Retinal pigment epithelial cell (primary cell): ENCODE measurements at places on chromosomes 16 and 17.

GRCh38 chr17:33390479-33391176, 97.5 kb upstream of the ASIC2 start:
- no peak for DNase-seq

DNA sequence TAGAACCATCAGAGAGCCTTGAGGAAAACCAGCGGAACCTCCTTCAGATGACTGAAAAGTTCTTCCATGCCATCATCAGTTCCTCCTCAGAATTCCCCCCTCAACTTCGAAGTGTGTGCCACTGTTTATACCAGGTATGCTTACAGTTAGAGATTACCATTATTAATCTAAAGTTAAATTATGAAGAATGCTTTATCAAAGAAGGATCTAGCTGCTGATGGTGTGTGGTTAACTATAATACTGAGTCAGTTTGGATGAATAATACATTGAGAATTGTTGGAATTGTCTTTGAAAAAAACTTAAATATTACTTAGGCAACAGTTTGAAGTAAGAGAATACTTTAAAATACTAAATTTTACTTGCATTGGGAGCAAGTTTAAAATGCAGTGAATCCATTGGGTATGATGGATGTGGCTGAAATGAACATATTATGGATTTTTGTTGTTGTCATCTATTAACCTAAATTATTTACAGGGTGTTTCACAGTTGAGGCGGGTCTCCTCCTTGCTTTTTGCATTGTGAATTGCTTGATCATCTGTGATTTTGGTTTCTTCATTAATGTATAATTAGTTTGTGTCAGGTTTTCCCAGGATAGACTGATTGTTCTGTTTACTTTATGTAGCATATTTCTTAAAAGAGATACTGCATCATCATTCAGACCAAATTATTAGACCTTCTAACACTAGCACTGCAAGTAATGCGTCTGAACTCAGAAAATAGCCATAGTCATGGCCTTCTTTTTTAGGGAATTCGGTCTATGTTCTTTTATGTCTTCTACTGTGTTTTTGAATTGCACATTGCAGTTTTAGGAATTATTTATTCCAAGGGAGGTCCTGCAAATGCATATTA, 47.8 kb downstream of the OMG start:
- DNase-seq, result peak; percentile 34

DNA sequence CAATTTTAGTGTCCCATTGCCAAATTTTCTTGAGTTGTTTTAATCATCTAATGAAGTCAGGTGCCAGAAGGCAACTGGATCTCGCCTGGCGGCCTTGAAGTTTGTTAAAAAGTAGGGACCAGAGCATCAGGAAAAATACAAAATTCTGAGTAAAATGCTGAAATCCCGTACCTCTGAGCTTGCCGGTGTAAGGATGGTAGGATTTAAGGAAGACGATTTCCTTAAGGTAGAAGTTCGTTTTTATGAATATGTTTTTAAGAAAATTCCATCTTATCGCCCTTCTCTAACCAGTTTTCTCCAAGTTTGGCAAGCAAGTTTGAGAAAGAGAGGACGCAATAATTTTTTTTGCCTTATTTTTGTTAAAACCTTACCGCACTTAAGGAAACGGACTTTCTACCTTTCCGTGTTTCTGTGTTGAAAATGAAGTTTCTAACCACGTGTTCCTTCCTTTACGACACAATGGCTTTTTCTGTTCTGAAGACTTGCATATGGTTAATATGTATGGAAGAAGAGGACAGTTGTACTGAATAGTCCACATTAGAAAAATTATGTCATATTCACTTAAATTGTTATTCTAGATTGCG, 748 bp downstream of the ATF7IP2 start:
- DNase-seq, result no peak

DNA sequence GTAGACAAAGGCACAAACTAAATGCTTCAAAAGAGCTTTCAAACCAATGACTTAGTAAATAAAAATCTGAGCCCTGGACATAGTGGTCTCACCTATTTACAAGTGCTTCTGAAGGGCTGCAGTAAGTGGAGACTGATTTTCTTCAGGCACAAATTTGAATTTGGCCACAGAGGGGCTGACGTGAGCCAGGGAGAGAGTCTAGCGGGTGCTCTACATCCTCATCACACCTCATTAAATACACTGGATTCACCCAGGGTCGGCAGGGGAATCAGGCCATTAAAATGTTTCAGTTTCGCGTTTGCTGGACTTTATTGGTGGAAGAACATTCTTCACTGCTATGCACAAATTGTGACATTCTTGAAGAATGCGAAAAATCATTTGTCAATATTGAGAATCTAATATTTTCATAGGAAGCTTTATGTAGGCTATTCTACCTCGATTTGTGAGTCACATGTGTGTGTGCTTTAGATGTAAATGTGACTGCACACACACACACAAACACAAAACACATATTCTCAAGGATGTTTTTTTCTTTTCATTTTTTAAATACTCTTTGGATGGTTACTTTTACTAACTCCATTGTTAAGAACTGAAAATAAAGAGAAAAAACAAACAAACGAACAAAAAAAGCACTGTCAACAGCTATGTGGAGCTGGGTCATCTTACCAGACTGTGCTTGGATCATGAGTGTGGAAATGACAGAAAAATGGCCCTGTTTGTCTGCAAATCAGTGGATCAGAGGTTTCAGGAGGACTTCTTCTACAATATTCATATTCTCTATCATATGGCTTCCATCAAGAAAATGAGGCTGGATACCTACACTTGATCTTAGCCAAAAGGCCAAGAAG, 58.9 kb downstream of the CDH11 start:
- DNase-seq, result no peak

- DNase-seq, result no peak
Observed at GRCh38 chr17:8489841-8490240, 54.2 kb downstream of the NDEL1 start.

GRCh38 chr16:88881675-88882357, 15.4 kb upstream of the PABPN1L start:
- DNase-seq, result no peak

DNA sequence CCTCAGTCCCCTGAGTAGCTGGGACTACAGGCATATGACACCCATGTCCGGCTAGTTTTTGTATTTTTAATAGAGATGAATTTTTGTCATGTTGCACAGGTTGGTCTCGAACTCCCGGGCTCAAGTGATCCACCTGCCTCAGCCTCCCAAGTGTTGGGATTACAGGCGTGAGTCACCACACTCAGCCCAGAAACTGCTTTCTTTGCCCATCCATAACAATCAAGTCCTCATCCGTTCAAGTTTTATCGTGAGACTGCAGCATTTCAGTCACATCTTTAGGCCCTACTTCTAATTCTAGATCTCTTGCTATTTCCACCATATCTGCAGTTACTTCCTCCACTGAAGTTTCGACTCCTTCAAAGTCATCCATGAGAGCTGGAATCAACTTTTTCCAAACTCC, 6.4 kb downstream of the NPRL3 start:
- no peak for DNase-seq

- no peak for DNase-seq
Observed at GRCh38 chr17:3003296-3004149, 59.9 kb downstream of the OR1D5 start.

DNA sequence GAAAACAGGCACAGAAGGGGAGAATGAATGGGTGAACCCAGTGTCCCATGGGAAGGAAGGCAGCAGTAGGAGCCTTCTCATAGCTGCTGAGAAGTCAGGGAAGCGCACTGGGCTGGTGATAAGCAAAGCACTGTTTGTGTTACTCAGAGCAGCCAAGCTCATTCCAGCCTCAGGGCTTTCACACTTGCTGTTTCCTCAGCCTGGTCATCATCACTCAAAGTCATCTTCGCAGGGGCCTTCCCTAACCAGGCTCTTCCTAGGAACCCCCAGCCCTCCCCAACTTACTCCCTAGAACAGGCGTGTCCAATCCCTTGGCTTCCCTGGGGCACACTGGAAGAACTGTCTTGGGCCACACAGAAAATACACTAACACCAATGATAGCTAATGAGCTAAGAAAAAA, 32.1 kb upstream of the LONP2 start:
- no peak for DNase-seq

GRCh38 chr16:24984903-24985675, 30.1 kb downstream of the ARHGAP17 start:
- no peak for DNase-seq

DNA sequence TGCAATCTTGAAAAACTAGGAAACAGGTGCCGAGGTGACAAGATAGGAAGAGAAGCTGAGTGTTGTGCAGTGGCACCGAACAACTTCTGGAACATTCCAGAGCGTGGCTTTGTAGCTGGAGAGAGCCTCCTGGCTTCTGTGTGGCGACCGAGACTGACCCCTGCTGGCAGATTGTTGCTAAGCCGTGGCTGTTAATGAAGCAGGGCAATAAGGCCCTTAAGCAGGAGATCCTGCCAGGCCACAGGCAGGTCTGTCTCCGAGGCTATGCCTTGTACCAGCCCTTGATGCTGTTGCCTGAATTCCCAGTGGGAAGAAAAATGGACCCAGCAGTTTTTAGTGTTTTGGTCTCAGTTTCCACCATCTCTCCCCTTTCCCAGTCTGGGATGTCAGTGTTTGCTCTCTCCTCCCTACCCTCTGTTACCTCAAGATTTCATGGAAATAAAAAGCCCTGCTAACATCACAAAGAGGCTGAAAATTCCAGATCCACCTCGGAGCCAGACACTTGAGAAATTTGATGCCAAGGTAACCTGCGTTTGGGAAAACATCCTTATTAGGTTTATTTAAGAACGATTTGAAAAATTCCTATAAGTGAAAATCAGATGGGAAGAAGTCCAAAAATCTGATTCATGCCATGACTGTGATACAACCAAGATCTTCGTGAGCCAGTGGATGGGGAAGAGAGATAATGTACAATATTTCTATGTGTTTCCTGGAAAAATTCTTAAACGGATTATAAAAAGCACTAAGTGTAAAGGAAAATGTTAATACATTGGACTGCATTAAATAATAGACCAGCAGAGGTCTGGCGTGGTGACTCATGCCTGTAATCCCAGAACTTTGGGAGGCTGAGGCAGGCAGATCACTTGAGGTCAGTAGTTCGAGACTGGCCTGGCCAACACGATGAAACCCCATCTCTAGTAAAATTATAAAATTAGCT, 265.1 kb downstream of the PRKCA start:
- peak; percentile 92 for DNase-seq

GRCh38 chr17:915538-916201, 63.9 kb downstream of the NXN start:
- DNase-seq, result no peak

DNA sequence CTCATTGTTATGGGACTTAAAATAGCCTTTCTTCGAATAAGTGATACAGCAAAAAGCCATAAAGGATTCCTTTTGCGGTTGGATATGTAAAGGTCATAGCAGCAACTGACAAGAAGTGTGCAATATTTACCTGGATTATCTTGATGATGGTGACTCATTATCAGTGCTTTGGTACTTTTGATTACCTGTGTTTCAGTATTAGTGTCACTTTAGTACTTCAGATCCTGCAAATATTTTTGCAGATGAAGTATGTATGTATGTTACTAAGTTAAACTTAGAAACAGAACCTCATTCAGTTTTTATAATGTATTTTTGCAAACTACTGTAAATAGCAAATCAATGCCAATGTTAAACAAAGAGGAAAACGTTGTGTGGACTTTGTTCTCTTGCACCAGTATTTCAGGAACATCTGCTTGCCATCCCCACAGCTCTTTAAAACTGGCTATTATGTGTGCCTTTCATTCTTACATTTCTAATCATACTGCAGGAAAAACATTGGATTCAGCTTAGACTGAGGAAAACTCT, 10.5 kb downstream of the CNEP1R1 start:
- no peak for DNase-seq

DNA sequence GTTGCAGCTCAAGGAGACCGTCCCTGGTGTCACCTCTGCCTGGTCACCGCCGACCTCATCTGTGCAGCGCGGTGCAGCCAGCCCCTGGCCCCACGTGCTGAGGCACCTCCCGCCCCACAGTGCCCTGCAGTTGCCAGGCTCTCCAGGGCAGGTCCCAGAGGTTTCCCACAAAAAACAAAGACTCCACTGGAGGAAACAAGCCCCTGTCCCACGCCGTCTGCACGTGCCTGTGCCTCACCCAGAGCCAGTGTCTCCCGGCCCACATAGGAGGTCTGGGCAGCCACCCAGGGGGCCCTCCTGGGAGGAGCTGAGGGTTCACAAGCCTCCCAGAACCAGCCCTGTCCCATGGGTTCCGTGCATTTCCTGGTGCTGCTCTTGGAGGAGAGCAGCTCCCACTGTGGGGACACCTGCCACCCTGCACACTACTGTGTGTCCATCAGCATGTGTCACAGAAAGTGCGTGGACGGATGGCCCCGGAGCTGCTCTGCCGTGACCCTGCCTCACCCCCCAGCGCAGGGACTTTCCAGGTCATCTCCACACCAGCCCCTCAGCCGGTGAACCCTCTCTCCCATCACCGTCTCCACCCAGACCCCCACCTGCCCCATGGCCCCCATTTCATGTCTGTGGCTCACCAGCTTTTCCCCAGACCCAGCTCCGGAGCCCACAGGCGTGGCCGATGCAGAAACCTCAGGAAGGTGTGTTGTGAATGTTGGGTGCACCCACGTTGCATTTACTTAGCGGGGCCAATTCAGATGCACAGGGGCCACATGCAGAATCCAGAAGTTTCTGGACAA, 17.0 kb upstream of the CDH15 start:
- no peak for DNase-seq

DNA sequence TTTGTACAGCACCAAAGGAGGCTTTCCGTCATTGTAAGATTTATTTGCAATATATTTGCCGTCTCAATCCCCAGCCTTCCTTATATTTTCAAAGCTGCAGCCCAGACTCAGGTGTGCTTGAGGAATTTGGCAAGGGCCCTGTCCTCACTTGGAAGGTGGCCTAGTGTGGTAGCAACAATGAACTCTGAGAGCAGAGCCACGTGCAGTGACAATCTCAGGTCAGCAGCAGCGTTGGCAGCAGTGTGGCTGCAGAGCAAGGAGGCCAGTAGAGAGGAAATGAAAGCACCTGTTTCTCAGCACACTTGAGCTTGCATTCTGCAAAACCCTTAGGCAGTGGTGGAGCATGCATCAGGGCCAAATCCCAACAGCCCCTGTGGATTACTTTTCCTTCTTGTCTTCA, 613.5 kb downstream of the RBFOX1 start:
- DNase-seq, result no peak

DNA sequence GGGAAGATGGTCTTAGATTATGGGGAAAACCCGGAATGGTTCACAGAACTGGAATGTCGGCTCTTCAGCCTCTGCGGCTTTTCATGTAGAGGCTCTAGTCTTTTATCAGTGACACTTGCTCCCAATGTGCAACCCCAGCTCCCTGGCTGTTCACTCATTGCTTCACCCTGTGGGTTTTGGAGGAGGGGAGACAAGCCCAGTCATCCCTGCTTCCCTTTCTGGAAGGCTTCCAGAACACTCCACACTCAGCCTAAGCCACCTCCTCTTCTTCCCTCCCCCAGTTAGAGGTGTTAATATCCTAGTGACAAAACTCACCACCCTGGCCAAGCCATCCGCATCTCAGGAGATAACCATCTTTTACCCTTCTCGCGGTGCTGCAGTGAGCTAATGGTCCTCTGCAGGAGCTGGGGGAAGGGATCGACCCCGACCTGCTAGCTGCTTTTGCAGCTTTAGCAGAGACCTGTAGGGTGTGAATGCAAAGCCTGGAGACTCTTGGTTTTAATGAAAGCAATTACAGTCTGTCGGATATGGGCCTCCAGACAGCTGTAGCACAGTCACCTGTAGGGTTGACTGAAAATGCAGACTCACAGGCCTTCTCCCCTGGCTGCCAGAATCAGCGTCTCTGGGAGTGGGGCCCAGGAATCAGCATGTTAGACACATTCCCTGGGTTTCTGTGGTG, 24.3 kb upstream of the LASP1NB start:
- DNase-seq, result peak; percentile 64
